Endothelial cell of coronary artery (primary cell): ENCODE measurements at places on chromosomes 5 and 9. TPM values are rescaled to one million over a fixed set of nuclear protein-coding genes. Genes with fewer than 3 reads are reported as not detected.

MTMR12 gene
- total RNA-seq, result 22.1 and 30.1 TPM in 2 replicates

SHOC1 gene
- under 0.01 TPM in 1 of 2 replicates, not detected in the other for total RNA-seq

TTC23L gene
- 0.09 TPM in 1 of 2 replicates, not detected in the other for total RNA-seq

SPRY4 gene
- total RNA-seq, result 9.7 and 15.0 TPM in 2 replicates

CPEB4 gene
- total RNA-seq, result 9.5 and 14.0 TPM in 2 replicates

ADAMTS13 gene
- 0.27 and 1.3 TPM in 2 replicates for total RNA-seq

KLHL3 gene
- 12.3 and 13.2 TPM in 2 replicates for total RNA-seq

NPR3 gene
- total RNA-seq, result 0.27 and 0.38 TPM in 2 replicates

GADD45G gene
- total RNA-seq, result 0.47 and 1.3 TPM in 2 replicates

PCDHGB6 gene
- 1.7 and 2.7 TPM in 2 replicates for total RNA-seq

PCAT7 gene
- total RNA-seq, result not detected in 2 replicates

ADAMTS2 gene
- total RNA-seq, result 0.54 and 41.0 TPM in 2 replicates

FOXI1 gene
- total RNA-seq, result under 0.01 TPM in 1 of 2 replicates, not detected in the other

HAVCR1 gene
- total RNA-seq, result not detected in 2 replicates

TLR4 gene
- total RNA-seq, result 43.6 and 92.9 TPM in 2 replicates

PCDHGA6 gene
- total RNA-seq, result 2.2 and 2.8 TPM in 2 replicates

TRPM3 gene
- 0.90 and 1.1 TPM in 2 replicates for total RNA-seq

DMGDH gene
- total RNA-seq, result under 0.01 TPM in 1 of 2 replicates, not detected in the other

CER1 gene
- total RNA-seq, result not detected in 2 replicates

OXCT1 gene
- 32.6 and 39.8 TPM in 2 replicates for total RNA-seq

SPOCK1 gene
- 198 and 423 TPM in 2 replicates for total RNA-seq

IFNA21 gene
- total RNA-seq, result not detected in 2 replicates

IL4 gene
- not detected in 2 replicates for total RNA-seq

ZNG1E gene
- total RNA-seq, result 35.3 and 44.1 TPM in 2 replicates

PCDHGA2 gene
- total RNA-seq, result 0.90 and 3.0 TPM in 2 replicates

MTRR gene
- total RNA-seq, result 18.7 and 25.4 TPM in 2 replicates

FOXD4L6 gene
- under 0.01 TPM in 1 of 2 replicates, not detected in the other for total RNA-seq

LNPEP gene
- total RNA-seq, result 23.2 and 30.6 TPM in 2 replicates

COL23A1 gene
- not detected in 2 replicates for total RNA-seq

ZNF483 gene
- 1.3 and 1.8 TPM in 2 replicates for total RNA-seq

CDH18 gene
- under 0.01 and 0.18 TPM in 2 replicates for total RNA-seq

CD180 gene
- not detected in 2 replicates for total RNA-seq

GABRA1 gene
- not detected in 2 replicates for total RNA-seq

ADGRD2 gene
- total RNA-seq, result not detected in 2 replicates

CNTNAP3 gene
- total RNA-seq, result 34.0 and 60.5 TPM in 2 replicates

IRX4 gene
- total RNA-seq, result not detected in 2 replicates

BAAT gene
- total RNA-seq, result under 0.01 TPM in 1 of 2 replicates, not detected in the other

PDE6A gene
- total RNA-seq, result under 0.01 TPM in 1 of 2 replicates, not detected in the other
